ENCODE measurements at places on chromosomes 11 and 22. TPM values are rescaled to one million over a fixed set of nuclear protein-coding genes. Genes with fewer than 3 reads are reported as not detected.

DNA sequence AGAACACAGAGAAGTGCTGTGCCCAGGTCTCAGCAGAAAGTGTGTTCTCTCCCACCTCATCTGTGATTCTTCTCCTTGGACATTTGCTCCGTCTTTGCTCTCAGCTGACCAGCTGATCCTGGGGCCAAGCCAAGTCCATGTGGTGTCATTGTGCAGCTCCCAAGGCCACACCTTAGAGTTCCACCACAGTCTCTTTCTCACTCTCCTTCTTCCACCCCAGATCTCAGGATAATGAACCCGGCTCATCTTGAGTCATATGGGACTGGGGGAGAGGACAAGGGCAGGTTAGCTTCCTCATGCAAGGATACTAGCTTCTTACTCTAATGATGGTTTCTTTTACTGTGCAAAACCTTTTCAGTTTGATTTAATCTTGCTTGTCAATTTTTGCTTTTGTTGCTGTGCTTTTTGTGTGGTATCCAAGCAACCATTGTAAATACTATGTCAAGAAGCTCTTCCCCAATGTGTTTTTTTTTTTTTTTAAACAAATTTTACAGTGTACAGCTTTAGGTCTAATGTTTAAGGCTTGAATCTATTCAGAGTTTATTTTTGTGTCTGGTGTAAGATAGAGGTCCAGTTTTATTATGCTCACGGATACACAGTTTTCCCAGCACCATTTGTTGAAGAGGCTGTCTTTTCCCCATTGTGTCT lies 75.0 kb upstream of the OR4B1 start:
- DNase-seq, result no peak

- no peak for DNase-seq
Measured at GRCh38 chr22:46425016-46425415, 89.5 kb downstream of the TRMU start.

DNA sequence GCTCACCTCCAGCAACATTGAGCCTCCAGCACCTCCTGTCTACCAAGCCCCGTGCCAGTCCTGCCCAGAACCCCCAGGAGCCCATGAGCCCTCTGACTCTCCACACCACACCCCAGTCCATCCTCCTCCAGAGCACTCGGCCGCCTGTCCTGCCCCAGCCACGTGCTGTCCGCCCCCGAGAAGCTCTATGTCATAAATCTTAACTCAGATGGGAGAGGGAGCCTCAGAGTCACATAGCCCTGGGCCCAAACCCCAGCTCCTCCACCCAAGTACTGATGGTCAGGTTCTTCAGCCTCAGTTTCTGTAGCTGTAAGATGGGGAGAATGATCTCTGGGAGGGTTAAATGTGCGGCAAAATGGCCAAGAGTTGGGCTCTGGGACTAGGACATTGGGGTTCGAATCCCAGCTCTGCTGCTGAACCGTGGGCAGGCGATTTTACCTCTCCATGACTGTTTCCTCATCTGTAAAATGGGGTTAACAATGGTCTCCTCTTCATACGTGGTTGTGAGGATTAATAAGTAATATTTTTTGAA lies 27.8 kb downstream of the CYTH4 start:
- DNase-seq, result no peak

- no peak for DNase-seq
Measured at GRCh38 chr11:8381871-8382396, 118.3 kb upstream of the LMO1 start.

- DNase-seq, result peak; percentile 64
Measured at GRCh38 chr11:95715777-95716241, 73.8 kb downstream of the FAM76B start.

ANGPTL5 gene
- not detected for total RNA-seq

GRCh38 chr11:61361237-61361740 lies 393 bp downstream of the CYB561A3 start:
- no peak for DNase-seq

DNA sequence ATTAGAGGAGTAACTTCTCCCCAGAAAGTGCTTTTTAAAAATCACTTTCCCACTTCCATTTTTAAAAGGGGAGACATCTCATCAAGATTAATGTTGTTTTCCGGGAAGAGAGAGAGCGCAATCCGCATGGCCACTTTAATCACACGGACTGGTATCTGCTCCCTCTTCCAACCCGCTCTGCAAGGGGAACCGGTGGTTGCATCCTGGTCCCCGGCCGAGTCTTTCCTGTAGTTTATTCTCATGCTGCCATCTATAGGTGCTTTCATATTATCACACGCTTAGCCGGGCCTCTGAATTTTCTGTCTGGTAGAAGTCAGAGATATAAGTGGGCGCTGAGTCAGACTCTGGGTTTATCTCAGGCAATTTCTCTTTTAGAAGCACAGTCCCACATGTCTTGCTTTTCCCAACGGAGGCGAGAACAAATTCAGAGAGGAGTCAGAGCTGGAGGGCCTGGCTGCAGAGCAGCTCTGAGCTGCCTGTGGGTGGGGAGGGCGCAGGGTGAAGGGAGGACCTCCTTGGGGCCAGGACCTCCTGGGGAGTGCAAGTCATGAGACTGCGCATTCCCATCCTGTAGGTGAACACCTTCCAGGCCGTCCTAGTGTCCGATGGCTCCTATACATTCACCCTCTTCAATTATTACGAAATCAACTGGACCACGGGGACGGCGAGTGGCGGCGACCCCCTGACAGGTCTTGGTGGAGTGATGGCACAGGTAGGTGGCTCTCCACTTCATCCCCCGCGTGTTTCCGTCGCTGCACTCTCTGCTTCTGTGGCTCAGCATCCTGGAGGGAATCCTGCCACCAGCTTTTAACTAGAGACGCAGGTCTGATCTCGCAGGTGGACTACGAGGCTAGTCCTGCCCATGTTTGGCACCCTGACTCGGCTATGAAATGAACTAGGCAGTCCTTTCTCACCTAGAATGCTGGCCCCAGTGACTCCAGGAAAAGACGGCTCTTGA lies 11.7 kb downstream of the TECTA start:
- peak; percentile 64 for DNase-seq

C22orf23 gene
- not detected for total RNA-seq

DNA sequence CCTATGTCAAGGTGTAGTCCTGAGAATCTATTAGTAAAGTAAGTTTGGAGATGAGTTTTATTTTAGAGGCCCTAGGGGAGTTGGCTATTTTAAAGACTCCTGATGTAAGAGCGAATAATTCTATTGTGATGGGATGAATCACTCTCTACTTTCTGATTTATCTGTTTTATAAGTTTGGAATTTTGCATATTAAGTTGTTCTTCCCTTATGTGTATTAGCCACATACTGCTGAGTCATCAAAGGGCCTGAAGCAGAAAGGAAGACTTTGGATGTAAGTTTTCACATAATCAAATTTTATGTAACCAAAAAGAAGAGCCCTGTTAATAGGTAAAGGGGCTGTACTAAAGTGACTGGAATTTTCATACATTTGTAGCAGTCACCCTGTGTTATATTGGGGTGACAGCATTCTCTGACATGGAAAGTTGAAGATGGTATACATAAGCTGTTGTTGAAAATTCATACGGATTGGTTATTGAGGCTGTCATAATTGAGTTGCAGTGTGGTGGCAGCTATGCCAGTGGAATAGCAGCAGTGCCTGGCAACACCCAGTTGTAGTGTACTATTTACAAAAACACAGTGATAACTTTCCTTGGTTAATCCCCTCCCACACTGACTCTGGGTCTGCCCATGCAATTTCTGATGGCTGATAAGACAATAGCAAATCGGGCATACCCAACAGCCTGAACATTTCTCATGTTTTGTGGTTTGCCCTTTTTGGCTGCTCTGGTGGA lies 90.6 kb upstream of the NTM start:
- DNase-seq, result no peak

TRIM49 gene
- not detected for total RNA-seq

CARD18 gene
- total RNA-seq, result not detected

SUSD2 gene
- 0.22 TPM for total RNA-seq

CASP4 gene
- 48.7 TPM for total RNA-seq

BIK gene
- 2.0 TPM for total RNA-seq

TMEM86A gene
- 0.15 TPM for total RNA-seq

DCHS1 gene
- total RNA-seq, result 0.79 TPM

DNA sequence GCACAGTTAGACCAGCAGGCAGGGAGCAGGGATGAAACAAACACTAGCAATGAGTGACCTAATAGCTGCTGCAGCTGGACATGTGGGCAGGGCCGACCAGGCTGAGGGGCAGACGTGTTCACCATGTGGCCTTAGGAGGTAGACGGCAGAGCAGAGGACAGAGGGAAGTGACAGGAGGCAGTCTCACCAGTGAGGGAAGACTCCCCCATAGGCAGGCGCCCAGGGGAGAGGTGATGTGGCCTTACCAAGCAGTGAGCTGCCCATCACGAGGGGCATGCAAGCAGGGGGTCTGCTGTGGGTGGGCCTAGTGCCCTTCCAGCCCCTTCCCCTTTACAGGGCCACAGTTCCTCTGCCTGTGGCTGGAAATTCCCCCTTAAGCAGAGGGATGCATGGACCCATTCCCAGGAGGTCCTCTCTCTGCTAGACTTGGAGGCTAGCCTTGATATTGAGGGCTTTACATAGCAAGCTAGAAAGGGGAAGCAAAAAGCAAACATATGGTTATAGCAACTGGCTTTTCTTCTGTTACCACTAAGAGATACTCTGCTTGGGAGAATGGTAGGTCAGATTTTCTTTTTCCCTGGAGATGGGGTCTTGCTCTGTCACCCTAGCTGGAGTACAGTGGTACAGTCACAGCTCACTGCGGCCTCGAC lies 67.6 kb downstream of the MPPED1 start:
- no peak for DNase-seq

GRCh38 chr22:36612458-36612857 lies 83.5 kb upstream of the EIF3D start:
- no peak for DNase-seq

APOBEC3B gene
- 5.5 TPM for total RNA-seq

- DNase-seq, result no peak
Measured at GRCh38 chr22:27713461-27713860, 88.1 kb downstream of the MN1 start.

PLA2G6 gene
- 85.3 TPM for total RNA-seq

- DNase-seq, result no peak
Measured at GRCh38 chr22:36055376-36056295, 27.0 kb upstream of the RBFOX2 start.

GRCh38 chr11:130997278-130997677 lies 81.0 kb upstream of the SNX19 start:
- no peak for DNase-seq

DNA sequence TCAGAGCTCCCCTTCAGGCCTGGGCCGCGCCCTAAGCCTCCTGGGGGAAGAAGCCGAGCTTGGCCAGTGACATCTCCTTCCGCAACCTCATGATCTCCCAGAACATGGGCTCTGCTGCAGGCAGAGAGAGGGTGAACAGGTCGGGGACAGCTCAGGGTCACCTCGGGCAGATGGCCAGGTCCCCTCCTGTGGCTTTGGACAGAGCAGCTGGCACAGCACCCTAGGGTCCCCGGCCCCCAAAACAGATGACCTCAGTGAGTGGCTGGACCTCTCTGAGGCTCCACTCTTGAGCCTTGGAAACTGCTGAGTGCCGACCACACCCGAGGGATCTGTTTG lies 6.9 kb upstream of the FADS3 start:
- no peak for DNase-seq

GRCh38 chr11:102119997-102120396 lies 9.8 kb downstream of the YAP1 start:
- DNase-seq, result no peak

TSSK2 gene
- not detected for total RNA-seq

DNA sequence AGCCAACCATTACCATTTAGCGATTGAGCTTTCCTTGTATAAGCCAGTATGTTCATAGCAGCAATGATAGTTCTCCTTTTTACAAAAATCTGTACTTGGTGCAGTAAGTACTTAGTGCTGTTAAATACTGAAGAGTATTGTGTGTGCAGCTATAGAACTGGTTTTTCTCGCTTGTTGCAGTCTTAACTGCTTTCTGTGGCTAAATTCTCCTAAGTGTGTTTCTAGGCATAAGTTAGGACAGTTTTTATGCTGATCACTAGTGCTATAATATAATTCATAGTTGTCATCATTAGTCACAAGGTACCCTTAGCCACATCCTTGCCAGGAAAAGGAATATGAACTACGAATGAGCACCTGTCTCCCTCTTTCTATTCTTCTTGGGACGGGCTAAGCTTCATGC lies 107.7 kb downstream of the GRAMD1B start:
- no peak for DNase-seq

- no peak for DNase-seq
Measured at GRCh38 chr11:17257196-17257595, 19.3 kb upstream of the NUCB2 start.

DNA sequence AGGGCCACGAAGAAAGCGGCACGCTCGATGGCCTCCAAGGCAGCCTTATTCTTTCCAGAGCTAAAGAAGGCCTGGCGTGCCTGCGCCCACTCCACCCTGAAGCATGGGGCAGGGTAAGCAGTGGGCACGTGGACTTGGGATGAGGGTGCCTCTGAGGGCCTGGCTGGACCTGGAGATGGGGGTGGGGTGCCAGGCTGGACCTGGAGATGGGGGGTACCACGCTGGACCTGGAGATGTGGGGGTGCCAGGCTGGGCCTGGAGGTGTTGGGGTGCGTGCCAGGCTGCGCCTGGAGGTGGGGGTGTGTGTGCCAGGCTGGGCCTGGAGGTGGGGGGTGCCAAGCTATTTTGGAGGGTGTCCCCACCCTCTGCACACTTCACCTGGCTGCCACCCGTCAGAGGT lies 5.3 kb downstream of the CPT1B start:
- DNase-seq, result no peak

GRCh38 chr22:19984851-19985811 lies 31.5 kb downstream of the ARVCF start:
- DNase-seq, result no peak

- no peak for DNase-seq
Measured at GRCh38 chr22:35363566-35364086, 17.3 kb upstream of the HMOX1 start.

GDPD4 gene
- not detected for total RNA-seq

KLHDC7B gene
- total RNA-seq, result 7.4 TPM

DNA sequence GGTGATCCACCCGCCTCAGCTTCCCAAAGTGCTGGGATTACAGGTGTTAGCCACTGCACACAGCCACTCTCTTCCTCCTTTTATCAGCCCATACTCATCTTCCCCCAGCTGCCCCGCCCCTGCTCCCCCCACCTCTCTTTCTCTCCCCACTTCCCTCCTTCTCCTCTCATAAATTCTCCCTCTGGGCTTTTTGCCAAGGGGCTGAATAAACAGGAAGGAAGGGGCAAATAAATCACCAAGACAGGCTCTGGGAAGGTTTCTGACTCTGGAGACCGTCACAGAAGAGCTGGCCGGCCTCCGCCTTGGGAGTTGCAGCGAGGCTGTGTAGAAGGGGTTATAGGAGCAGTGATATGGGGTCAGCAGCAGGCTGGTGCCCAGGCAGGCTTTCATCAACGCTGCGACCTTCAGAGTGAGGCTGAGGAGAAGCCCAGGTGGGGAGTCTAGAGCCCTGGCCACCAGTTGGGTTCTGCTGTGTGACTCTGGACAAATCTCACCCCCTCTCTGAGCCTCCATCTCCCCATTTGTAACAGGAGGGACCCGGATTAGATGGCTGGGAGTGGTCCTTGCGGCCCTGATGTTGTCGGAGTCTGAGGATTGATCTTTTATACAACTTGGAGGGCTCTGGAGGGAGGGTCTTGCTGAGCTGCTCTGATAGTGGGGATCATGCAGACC lies 62.6 kb upstream of the RASD2 start:
- no peak for DNase-seq

GRCh38 chr11:123480290-123480815 lies 50.3 kb downstream of the GRAMD1B start:
- no peak for DNase-seq
